ENCODE measurements at places on chromosomes 7 and 10.

GRCh38 chr7:126959649-126960048 is 293.1 kb downstream of the GRM8 start:
- no peak for DNase-seq

DNA sequence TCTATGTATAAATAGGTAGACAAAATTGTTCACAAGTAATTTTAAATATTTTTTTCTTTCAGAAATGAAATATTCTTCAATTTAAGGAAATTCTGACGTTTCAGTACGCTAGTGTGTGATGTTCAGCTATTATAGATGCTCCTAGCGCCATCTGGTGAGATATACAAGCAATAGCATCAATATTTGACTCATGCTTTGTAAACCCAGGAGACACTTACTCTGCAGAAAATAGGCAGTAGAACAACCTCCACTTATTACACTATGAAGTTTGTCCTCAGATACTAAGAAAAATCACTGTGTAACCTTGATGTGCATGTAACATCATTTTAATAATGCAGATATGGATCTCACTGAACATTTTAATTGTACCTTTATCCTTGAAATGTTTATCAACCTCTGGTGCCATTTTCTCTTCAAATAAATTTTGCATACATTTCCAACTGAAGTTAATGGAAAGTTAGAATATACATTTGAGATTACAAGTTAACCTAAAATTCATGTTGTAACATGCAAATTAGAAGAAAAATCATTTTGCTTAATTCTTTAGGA is 151.5 kb upstream of the FAM3C start:
- peak; percentile 80 for DNase-seq

- DNase-seq: no peak
Measured at GRCh38 chr7:29957521-29958310, 31.9 kb downstream of the SCRN1 start.

DNA sequence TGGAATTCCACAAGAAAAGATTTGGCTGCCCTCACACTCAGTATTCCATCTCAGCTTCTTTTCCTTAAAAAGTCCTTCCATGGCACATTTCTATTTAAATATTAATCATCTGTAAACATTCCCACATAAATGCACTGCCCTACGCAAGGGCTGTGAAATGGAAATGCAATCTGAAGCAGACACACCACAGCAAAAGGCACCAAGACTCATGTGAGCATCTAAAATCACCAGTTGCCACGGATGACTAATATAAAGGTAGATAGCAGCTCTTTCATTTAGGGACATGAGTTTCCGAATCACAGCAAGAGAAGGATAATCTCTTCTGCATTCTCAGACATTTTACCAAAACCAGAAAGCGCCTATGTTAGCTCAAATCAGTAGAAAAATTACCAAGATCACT is 31.6 kb downstream of the COA1 start:
- DNase-seq: peak; percentile 45

DNA sequence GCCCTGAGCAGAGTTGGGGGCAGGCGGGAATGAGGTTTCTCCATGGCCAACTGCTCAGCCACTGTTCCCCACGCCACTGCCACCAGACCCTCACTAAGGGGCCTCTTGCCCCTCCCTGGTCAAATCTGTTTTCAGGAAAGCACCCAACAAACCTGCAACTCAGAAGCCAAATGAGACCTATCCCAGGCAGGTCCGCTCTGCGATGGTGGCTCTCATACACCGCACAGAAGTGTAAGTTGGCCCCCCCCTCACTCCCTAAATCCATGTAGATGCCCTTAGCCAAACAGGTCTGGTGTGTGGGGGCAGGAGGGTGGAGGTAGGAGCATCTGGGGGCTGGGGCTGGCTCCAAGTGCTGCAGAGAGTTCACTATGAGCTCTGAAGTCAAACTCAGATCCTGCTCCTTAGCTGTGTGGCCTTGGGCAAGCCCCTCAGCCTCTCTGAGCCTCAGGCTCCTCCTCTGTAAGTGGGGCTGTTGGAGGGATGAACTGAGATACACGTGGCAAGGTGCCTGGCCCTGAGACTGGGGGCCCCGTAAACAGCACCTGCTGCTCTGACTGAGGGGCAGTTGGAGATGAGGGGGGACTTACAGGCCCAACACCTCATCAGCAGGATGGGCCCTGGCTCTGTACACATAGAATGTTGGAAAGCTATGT is 1.1 kb downstream of the MMRN2 start:
- DNase-seq: no peak

DNA sequence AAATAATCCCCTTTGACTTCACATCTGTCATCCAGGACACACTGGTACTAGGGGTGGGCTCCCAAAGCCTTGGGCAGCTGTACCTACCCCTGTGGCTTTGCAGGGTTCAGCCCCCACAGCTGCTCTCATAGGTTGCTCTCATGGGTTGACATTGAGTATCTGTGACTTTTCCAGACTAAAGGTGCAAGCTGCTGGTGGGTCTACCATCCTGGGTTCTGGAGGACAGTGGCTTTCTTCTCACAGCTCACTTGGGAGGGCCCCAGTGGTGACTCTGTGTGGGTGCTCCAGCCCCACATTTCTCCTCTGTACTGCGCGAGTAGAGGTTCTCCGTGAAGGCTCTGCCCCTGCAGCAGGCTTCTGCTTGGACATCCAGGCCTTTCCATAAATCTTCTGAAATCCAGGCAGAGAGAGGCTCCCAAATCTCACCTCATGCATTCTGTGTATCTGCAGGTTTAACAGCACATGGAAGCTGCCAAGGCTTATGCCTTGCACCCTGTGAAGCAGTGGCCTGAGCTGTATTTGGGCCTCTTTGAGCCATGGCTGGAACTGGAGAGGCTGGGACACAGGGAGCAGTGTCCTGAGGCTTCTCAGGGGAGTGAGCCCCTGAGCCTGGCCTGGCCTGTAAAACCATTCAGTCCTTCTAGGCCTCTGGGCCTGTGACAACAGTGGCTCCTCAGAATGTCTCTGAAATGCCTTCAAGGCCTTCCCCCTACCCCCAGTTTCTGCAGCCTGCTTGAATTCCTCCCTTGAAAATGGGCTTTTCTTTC is 52.2 kb downstream of the TRIM24 start:
- DNase-seq: no peak

All from renal cortical epithelial cell (primary cell).